ENCODE measurements at places on chromosomes 5 and 9.

GRCh38 chr5:60830581-60831127 lies 13.4 kb downstream of the ELOVL7 start:
- no peak for DNase-seq

GRCh38 chr5:59449905-59450644 lies 443.5 kb downstream of the PDE4D start:
- no peak for DNase-seq

- peak; percentile 75 for DNase-seq
These were observed at the start of gene NRG2 for GRCh38 chr5:140042643-140043507. Gene NRG2, minus strand, starts transcription at chr5:140043299.

DNA sequence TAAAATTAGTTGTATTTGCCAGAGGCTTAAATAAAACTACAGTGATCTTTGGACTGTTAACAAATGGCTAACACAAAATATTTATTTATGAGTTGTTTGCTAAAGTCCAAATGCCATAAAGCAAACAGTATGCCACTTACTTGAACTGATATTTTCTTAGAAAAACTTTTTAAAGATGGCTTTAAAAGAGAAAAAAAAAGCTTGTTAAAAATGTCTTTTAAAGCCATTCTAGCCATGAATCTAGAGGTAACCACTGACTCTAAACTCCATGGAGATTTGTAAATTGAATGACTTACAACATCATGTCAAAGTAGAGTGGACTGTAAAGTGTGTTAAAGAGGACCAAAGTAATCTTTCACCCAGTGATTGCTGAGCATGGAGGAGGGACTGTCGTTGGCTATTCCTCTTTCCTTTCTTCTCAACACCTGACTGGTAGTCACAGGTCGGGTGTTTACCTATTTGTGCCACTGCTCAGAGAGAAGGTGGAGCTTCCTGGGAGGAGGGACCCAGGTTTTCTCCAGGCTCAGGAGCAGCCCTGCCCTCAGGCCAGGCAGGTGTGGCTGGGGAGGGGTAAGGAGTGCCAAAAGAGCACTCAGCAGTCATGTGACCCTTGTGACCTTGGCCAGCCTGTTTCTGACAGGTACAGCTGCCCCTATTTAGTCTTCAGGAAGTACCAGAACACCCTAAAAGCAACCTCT lies 69.1 kb upstream of the TJP2 start:
- no peak for DNase-seq

DNA sequence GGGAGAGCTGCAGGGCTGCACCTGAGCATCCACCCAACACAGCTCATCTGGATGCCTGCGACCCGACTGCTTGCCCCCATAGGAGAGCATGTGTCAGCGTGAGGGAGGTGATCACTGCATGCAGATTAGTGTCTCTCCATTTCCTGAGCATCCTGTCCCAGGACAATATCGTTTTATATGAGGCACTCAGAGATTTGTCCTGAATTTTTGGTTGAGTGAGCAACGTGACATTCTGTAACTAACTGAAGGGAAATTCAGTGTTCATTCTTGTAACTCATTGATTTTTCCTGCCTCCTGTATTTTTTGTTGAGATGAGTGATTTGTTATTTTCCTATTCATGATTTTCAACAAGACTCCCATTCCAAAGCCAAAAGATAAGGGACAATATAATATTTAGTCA lies 20.7 kb upstream of the ANKRD34B start:
- no peak for DNase-seq

- DNase-seq, result no peak
These were observed 24.6 kb upstream of the ANKH start for GRCh38 chr5:14896131-14896530.

- DNase-seq, result no peak
These were observed 53.3 kb upstream of the RNU6ATAC start for GRCh38 chr9:134217431-134218210.

GRCh38 chr5:19733612-19734495 lies 254.1 kb downstream of the CDH18 start:
- peak; percentile 2 for DNase-seq

DNA sequence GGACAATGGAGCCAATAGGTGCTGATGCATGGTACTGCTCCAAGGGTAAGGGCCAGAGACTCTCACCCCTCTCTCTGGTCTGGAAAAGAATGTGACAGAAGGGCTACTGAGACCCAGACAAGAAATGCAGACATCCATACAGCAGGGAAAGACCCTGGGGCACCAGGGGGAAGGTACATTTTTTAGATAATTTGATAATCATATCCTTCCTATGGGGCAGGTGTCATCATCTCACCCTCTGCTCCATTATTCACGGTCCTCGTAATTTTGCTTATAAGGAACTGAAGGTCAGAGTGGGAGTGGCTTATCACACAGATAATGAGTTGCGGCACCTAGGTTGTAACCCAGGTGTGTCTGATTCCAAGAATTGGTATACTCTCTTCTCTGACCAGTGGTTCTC lies 90.0 kb downstream of the TRIM32 start:
- no peak for DNase-seq

DNA sequence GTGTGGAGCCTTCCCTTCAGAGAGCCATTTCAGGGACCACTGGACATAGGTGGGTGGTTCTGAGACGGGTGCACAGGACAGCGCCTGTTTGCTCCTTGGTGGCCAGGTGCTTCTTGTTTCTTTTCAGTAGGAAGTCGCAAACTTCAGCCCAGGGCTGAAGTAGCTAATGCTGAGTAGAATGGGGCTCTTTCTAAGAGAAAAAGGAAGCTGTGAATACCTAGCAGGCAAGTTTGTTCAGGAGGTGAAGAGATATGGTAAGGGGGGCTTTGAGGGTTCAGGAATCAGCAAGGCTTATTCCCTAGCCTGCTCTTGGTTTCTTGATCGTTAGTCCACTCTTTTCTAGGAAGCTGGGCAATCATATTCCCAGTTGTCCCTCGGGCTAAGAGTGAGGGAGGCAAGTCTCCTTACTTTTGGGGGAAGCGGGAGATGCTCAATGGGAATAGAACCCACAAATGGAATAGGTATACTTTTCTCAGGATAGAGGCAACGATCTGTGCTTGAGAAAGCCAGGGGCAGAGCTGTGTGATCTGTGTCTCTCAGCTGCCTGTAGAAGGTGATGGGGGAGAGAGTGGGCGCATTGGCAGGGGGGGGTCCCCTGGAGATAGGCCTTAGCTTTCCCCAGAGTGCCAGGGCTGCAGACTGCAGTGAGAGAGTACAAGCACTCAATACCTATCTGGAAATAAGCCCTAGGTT lies 1.9 kb upstream of the PURA start:
- no peak for DNase-seq

DNA sequence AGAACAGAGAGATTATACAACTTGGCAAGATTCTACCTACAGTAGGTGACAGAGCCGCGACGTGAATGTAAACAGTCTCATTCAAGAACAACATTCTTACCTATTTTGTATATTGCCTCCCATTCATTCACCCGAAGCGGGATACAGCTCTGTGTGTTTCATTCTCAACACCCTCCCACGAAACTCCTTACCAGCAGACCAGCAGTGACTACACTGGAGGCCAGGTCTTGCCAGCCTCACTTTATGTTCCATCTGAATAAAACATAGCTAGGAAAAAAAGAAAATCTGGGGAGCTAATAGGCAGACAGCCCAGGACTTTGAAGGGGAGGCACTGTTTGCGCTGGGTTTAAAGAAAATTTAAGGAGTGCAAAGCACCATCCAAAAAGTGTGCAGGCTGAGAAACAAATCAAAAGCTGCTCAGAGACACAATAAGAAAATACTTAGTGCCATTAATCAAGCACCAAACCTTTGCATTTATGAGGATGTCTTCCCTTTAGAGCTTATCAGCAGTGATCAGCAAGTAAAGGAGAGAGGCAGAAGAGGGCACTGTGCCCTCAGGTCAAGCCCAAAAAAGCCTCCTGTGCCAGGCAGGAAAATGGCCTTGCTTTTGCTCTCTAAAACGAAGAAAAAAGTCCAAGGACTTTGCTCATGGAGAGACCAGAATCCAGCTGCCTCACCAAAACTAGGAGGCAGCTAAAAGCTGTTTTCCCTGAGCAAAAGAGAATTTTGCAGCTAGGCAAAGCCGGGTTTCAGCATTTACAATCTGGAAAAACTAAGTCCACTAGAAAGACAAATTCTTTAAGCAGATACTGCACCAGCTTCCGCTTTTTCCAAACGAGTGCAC lies 295.1 kb downstream of the BNC2 start:
- DNase-seq, result no peak

- no peak for DNase-seq
These were observed 4.5 kb downstream of the ABCA2 start for GRCh38 chr9:137023583-137023991.

DNA sequence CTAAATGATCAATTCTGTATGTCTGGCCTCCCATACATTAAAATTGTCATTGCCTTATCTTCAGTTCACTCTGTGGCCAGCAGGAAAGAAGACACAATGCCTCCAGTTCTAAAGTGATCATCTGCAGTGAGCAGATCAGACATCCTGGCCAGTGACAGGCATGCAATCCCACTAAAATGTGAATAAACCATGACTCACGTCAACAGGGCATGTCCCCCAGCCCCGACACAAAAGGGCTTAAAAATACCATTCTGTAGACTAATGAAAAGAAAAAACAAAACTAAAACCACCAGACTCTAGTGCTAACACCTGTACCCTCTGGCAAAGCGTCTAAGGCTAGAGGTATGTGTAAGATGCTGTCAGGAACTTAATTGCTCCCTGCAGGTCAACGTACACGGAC lies 38.5 kb downstream of the DDX31 start:
- DNase-seq, result peak; percentile 18

DNA sequence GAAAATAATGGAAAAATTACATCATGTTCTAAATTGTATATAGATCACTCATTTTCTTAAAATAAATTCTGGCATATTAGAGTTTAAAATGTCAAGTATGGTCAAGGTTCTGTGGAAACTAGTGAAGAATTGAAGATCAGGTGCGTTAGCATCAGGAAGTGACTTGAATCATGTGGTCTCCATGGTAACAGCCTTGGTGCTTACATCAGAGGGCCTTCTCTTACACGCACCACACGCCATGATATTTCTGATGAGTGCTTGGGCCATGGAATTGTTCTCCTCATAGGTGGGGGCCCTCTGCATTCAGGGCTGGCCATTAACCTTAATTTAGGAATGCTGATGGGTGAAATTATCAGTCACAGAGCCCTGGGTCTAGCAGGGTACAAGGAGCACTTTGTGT lies 288.1 kb upstream of the EFNA5 start:
- no peak for DNase-seq

GRCh38 chr9:38622288-38622674 lies 1.9 kb upstream of the ANKRD18A start:
- DNase-seq, result peak; percentile 45

GRCh38 chr5:90563108-90563507 lies 4.5 kb downstream of the ADGRV1 start:
- no peak for DNase-seq

DNA sequence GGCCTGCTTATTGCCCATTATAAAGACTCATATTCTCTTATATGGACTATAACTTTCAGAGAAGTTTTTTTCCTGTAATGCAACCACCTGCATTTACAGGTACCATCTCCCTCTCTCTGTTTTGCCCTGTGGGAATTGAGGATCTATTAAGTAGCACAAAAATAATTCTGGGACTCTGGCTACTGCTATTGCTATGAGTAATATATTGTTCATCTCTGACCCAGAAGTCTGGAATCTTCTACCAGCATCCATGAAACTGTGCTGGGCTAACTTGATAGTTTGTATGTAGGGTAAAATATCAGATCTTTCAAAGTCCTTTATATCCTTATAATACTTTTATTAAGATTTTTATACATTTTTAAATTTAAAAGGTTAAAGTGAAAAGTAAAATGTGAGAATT lies 607.2 kb downstream of the EFNA5 start:
- DNase-seq, result no peak

GRCh38 chr5:35877655-35878054 lies 21.0 kb downstream of the IL7R start:
- DNase-seq, result no peak

- DNase-seq, result no peak
These were observed 623.5 kb upstream of the NUDT12 start for GRCh38 chr5:104186100-104186499.

GRCh38 chr9:129884220-129885017 lies 49.2 kb downstream of the USP20 start:
- peak; percentile 94 for DNase-seq

- no peak for DNase-seq
These were observed 130.6 kb downstream of the CACNA1B start for GRCh38 chr9:138007918-138008841.

DNA sequence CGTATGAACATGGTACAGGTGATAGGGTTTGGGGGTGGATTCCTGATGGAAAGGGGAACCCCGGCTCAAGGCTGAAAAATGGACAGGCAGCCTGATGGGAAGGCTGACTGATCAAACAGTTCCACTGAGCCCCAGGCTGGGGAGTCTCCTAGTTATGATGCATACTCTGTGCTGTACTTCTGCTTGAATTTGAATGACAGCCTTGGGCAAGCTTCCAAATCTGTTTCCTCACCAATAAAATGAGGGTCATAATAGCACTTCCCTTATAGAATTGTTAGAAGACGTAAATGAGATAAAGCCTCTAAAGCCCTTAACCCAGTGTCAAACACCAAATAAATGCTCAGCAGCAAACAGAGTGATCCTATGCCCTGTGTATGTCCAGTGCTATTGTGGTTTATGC lies 478.5 kb upstream of the DMAC1 start:
- DNase-seq, result no peak

GRCh38 chr5:168359820-168360460 lies 68.5 kb downstream of the WWC1 start:
- DNase-seq, result no peak

DNA sequence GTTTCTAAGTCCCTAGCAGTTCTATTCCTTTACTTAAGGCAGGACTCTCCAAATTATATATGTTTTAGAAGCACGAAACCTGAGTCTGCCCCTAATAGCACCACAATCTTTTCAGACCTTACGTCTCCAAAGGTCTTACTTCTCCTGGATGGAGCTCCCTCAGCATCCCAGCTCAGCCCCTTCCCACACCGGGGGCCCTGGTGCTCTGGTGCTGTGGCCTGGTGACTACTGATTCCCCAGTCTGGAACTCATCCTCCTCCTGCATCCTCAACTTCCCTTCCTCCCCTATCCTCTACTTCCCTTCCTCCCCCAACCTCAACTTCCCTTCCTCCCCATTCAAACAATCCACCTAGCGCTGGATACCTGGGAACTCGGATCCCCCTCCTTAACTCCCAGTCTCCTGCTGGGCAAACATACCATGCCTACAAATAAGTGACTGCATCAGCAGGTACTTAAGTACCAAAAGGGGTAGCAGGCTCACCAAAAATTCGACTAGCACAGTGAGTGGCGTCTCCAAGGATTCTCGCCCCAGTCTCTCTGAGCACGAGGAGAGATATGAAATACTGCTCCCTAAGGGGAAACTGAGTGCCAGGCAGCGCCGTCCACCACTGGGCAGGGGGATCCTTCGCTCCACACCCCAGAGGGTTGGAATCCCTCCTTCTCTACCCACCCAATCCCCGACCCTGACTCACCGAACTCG lies 831 bp downstream of the IGFBPL1 start:
- DNase-seq, result no peak

GRCh38 chr9:131697097-131697496 lies 42.8 kb downstream of the RAPGEF1 start:
- DNase-seq, result peak; percentile 14

DNA sequence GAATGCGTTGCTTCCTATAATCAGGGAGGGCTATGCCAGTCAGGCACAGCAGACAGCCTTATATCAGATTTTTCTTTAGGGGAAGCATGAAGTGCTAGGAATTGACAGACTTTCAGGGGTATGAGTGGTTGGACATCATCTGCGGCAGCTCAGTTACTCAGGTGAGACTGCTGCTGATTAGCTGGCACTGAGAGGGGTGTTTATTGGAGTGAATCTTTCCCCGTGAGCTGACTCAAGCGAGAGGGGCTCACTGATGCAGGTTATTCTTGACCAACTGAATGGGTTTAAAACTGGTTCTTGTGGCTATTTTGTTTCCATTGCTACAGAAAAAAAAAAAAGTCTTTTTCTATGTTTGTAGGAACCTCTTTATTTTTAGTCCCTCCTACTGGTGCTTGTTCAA lies 46.2 kb upstream of the TNPO1 start:
- no peak for DNase-seq

Data from adipocyte (in vitro differentiated cells).